ENCODE measurements at places on chromosomes 6 and 20. TPM values are rescaled to one million over a fixed set of nuclear protein-coding genes. Genes with fewer than 3 reads are reported as not detected.

The SAMD5 gene
- 0.09 TPM for total RNA-seq

The COL19A1 gene
- total RNA-seq: not detected

The PSORS1C2 gene
- total RNA-seq: not detected

The AVP gene
- not detected for total RNA-seq

GRCh38 chr6:109296971-109297372 is 85.3 kb downstream of the CD164 start:
- H3K4me3 ChIP-seq: no peak overlapping the region
- H3K27me3 ChIP-seq: no peaks in the 10 kb centered on the region
- H3K36me3 ChIP-seq: no peaks in the 10 kb centered on the region
- H3K27ac ChIP-seq: no peak overlapping the region
- peaks cover 12% of the 10 kb centered on the region for H3K4me1 ChIP-seq

- H3K4me3 ChIP-seq: no peak overlapping the region
- no peak overlapping the region for H3K27ac ChIP-seq
- H3K27me3 ChIP-seq: peaks cover 13% of the 10 kb centered on the region
- peaks cover 17% of the 10 kb centered on the region for H3K4me1 ChIP-seq
- no peaks in the 10 kb centered on the region for H3K36me3 ChIP-seq
These were observed 1.1 kb upstream of the PRSS35 start for GRCh38 chr6:83511266-83511665.

GRCh38 chr6:53906103-53906502 is 111.3 kb downstream of the LRRC1 start:
- peaks cover 15% of the 10 kb centered on the region for H3K4me1 ChIP-seq
- no peaks in the 10 kb centered on the region for H3K27me3 ChIP-seq
- no peak overlapping the region for H3K4me3 ChIP-seq
- DNase-seq: no peak

DNA sequence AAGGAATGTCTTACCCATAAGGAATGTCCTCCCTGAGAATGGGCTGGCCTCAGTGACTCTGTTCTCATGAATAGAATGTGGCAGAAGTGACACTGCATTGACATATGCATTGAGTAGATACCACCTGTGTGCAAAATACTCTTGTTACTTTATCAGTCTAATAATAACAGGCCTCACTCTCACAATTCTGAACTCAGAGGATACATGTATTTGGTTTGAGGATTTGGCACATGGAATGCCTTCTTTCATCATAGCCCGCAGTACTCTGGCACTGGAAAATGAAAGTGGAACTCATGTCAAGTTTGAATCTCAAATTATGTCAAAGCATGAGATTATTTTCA is 52.9 kb upstream of the PLCB4 start:
- no peaks in the 10 kb centered on the region for H3K36me3 ChIP-seq
- peak overlapping the region; percentile 44 for H3K27ac ChIP-seq
- H3K4me1 ChIP-seq: peaks cover 41% of the 10 kb centered on the region
- H3K4me3 ChIP-seq: no peak overlapping the region
- no peaks in the 10 kb centered on the region for H3K27me3 ChIP-seq

DNA sequence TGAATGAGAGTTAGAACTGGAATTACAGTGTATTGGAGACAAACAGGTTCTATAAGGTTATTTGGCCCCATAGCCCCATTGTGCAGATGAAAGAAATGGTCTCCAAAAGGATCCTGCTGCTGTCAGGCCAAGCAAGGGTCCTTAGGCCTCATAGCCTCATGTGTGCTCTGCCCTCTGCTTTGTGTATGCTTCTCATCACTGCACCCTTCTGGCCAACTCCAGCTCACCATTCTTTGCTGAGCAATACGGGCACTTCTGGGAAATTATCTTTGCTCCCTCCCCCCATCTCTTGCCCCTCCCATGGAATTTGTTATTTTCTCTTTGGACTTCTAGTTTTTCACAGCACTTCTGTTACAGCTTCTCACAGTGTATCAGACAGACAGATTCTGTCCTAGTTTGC is 298.8 kb downstream of the FOXA2 start:
- no peaks in the 10 kb centered on the region for H3K36me3 ChIP-seq
- no peak overlapping the region for H3K4me3 ChIP-seq
- no peaks in the 10 kb centered on the region for H3K4me1 ChIP-seq

GRCh38 chr6:36825994-36826393 is 13.2 kb downstream of the CPNE5 start:
- no peaks in the 10 kb centered on the region for H3K36me3 ChIP-seq
- no peak overlapping the region for H3K4me3 ChIP-seq
- peaks cover 20% of the 10 kb centered on the region for H3K4me1 ChIP-seq
- DNase-seq: no peak
- H3K27ac ChIP-seq: no peak overlapping the region

GRCh38 chr6:3517350-3517749 is 60.5 kb upstream of the SLC22A23 start:
- no peak overlapping the region for H3K27ac ChIP-seq
- H3K4me3 ChIP-seq: no peak overlapping the region
- H3K4me1 ChIP-seq: peaks cover 9% of the 10 kb centered on the region
- DNase-seq: no peak

DNA sequence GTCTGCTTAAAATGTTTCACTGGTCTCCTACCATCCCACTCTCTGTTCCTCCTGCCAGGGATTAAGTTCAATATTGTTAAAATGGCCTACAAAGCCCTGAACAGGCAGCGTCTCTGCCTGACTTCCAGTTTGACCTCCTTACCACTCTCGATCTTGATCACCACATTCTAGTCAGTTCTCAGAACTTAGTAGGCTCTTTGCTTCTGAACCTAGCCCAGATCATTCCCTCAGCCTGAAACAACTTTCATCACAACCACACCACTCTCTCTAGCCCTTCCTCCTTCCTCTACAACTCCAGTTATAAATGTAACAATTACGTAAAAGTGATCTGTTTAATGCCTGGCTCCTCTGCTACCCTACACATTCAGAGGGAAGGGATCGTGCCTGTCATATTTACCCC is 53.3 kb downstream of the ATG5 start:
- no peaks in the 10 kb centered on the region for H3K36me3 ChIP-seq
- H3K4me1 ChIP-seq: no peaks in the 10 kb centered on the region
- H3K4me3 ChIP-seq: no peak overlapping the region
- no peaks in the 10 kb centered on the region for H3K27me3 ChIP-seq

DNA sequence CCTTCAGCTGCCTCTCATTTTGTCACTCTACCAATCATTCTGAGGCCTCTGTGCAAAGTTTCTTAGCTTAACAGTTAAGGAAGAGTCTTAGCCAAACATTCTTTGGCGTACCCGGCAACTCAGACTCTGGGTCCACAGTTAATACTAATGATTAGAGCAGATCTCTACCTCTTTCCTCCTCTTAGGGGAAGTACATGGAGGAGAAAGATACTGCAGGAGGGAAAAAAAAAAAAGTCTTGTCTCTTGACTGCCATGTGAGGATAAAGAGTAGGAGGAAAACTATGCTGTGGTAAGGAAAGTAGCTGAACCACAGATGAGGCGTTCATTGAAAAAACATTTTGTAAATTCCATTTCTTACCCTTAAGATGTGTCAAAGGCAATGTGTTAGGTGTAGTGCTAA is 44.0 kb upstream of the MARCKS start:
- H3K4me3 ChIP-seq: no peak overlapping the region
- H3K4me1 ChIP-seq: no peaks in the 10 kb centered on the region
- no peaks in the 10 kb centered on the region for H3K36me3 ChIP-seq
- no peaks in the 10 kb centered on the region for H3K27me3 ChIP-seq
- DNase-seq: no peak
- H3K27ac ChIP-seq: no peak overlapping the region

- no peaks in the 10 kb centered on the region for H3K36me3 ChIP-seq
- no peaks in the 10 kb centered on the region for H3K27me3 ChIP-seq
- H3K27ac ChIP-seq: no peak overlapping the region
- peaks cover 4% of the 10 kb centered on the region for H3K4me1 ChIP-seq
- H3K4me3 ChIP-seq: no peak overlapping the region
These were observed 265.9 kb upstream of the CDYL start for GRCh38 chr6:4510317-4510716.

DNA sequence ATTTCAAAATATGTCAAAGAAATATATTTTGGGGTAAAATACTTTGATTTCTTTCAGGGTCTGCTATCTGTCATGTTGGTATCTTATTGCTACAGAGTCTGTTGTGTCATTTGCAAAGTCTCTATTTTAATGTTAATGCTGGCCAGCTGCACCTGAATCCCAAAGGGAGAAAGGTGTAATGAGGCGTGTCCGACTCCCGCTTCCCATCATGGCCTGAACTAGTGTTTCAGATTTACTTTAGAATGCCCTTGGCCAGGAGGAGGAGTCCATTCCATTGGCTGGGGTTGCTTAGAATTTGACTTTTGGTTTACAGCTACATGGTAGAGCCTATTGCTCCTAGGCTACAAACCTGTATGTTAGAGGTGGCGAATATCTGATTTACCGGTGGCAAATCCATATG is 69.3 kb downstream of the FAM50B start:
- no peak overlapping the region for H3K4me3 ChIP-seq
- H3K4me1 ChIP-seq: peaks cover 9% of the 10 kb centered on the region
- no peaks in the 10 kb centered on the region for H3K36me3 ChIP-seq

GRCh38 chr6:5475779-5476178 is 214.5 kb downstream of the FARS2 start:
- H3K27me3 ChIP-seq: no peaks in the 10 kb centered on the region
- no peaks in the 10 kb centered on the region for H3K36me3 ChIP-seq
- H3K4me3 ChIP-seq: no peak overlapping the region
- H3K4me1 ChIP-seq: peaks cover 26% of the 10 kb centered on the region
- no peak overlapping the region for H3K27ac ChIP-seq

DNA sequence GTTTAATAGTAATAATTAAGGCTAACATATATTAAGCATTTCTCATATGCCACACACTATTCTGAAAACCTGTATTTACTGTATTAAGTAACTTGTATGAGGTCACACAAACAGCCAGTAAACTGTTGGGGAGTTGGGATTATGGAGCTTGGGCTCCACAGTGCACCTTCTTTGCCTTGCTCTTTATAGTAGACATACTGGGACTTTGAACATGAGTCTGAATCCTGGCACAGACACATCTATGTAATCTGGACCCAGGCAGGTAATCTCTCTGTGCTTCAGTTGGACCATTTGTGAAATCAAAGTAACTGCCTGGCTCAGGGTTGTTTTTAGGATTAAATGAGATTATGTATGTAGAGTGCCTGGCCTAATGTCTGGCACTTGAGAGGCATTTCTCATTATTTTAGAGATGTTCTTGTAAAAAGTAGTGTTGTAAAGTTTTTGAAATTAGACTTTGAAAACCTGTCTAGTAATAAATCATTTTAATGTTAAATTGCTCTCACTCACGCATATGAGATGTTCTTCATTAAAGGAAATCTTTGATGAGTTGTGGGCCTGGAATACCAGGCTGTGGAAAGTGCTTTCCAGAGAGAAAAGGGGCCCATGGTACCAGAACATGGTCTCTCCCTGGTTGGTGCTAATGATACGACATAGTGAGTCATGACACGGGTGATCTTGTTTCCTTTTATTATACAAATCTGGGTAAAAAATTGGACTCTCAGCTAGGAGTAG is 34.3 kb downstream of the LRRC1 start:
- peaks cover 13% of the 10 kb centered on the region for H3K4me1 ChIP-seq
- H3K36me3 ChIP-seq: no peaks in the 10 kb centered on the region
- H3K4me3 ChIP-seq: no peak overlapping the region
